ENCODE measurements at places on chromosomes 12 and 14.
A peak's percentile ranks its signal among the peaks of the same experiment; 100 is the strongest.

DNA sequence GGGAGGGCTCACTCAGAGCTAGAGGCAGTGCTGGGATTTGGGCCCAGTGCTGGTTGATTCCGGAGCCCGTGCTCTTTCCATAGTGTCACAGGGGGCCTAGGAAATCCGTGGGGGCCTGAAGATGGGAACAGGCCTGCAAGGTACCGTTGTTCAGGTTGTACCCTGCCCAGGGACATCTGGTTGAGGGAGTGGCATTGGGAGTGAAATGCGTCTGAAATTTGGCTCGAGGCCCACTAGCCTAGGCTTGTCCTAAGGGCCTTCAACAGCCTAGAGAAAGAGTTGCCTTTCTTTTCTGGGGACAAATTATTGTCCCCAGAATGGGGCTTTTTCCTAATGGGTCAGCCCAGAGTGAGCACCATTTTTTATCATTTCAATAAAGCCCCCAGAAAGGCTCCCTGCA, 26.4 kb upstream of the FAM222A start:
- no peak for DNase-seq

- DNase-seq: no peak
Measured at GRCh38 chr12:30870491-30871265, 55.9 kb upstream of the TSPAN11 start.

GRCh38 chr14:21163871-21164291, 8.0 kb upstream of the OR5AU1 start:
- peak; percentile 6 for DNase-seq

- no peak for DNase-seq
Measured at GRCh38 chr12:38110026-38110699, 206.4 kb upstream of the ALG10B start.

- no peak for DNase-seq
Measured at GRCh38 chr12:56040151-56040550, 1.6 kb upstream of the RPS26 start.

DNA sequence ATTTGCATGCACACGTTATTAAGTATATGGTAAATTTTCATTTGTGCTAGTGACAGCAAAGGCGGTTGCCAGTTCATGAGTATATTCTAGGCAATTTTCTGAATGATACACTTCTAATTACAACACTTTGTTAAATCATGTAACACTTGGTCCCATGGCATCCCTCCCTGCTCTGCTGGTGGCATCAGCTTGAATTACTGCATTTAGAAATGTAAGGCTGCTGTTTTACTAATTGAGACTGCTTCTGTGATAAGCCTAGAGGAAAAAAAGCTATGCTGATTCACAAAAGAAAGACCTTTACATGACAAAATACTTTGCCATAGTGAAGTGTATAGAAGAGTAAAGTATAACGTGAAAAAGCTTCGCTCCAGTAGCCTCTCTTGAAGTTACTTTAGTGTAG, 636.1 kb downstream of the KCNH5 start:
- no peak for DNase-seq

- peak; percentile 11 for DNase-seq
Measured at GRCh38 chr12:93784339-93785086, 107.3 kb downstream of the CRADD start.

- peak; percentile 63 for DNase-seq
Measured at GRCh38 chr14:77641534-77642341, 25.3 kb upstream of the SPTLC2 start.

DNA sequence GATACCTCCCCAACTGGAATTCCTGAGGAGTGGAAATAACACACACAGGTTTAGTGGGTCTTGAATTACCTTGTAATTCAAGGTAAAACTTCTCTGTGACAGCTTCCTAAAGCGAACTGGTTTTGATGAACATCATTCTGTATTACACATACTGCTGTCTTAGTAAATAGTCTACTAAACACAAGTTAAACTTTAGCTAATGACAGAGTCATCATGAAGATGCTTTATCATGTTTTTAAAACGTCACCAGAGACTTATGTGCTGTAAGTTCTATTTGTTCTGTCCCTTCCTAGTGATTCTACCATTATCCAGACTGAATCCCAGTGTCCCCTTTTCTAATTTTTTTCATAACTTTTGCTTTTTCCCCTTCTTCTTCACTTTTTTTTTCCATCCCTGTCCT, 11.6 kb upstream of the GXYLT1 start:
- no peak for DNase-seq

DNA sequence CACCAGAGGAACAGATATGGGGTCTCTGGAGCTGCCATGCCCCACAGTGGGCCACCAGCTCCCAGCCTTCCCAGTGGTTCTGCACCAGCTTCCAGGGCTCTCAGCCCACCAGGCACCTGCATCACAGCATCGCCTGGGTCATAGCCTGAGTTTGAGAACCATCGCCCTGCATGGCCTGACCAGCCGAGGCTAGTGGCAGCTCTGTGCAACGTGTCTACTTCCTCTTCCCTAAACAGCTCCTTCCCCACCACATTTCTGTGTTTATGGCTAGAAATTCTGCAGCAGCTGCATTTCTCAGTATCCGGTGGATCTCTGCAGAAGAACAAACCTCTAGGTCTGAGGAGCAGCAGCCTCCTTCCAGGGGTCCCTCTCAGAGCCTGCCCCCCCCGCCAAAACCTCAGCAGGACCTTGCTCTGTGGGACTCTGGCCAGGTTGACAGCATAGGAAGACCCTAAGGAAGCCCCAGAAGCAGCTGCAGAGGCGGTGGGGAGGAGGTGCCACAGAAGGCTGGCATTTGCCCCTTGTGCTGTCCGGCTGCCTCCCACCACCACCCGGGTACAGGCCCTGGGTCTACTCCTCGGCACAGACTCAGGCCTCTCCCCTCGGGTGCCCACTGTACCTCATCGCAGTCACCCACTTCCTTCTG, 47.7 kb downstream of the PSMA6 start:
- DNase-seq: no peak

GRCh38 chr12:6280053-6280469, 30.4 kb upstream of the PLEKHG6 start:
- peak; percentile 72 for DNase-seq

DNA sequence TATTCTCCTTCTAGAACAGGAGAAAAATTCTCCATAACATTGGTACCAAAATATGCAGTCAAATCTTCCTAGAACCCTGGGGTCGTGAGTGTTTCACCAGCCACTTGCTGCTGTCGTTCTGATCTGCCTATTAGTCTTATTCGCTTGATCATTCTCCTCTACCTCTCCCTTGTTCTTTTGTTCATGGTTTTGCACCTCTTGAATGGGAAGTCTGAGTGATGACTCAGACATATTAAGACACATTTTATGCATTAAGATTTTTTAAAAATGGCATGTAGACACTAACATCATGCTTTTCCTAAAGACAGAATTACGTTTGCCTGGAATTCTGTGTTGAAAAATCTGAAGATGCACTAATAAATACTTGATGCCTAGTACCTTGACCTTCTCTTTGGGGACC, 159.2 kb upstream of the LRIG3 start:
- DNase-seq: no peak

GRCh38 chr14:69281450-69282169, 21.7 kb downstream of the GALNT16 start:
- DNase-seq: no peak

GRCh38 chr12:62933220-62933601, 1.7 kb downstream of the PPM1H start:
- peak; percentile 74 for DNase-seq

- DNase-seq: no peak
Measured at GRCh38 chr14:99546234-99546879, 57.6 kb downstream of the CCDC85C start.

- no peak for DNase-seq
Measured at GRCh38 chr12:58172433-58173073, 231.2 kb downstream of the ATP23 start.

DNA sequence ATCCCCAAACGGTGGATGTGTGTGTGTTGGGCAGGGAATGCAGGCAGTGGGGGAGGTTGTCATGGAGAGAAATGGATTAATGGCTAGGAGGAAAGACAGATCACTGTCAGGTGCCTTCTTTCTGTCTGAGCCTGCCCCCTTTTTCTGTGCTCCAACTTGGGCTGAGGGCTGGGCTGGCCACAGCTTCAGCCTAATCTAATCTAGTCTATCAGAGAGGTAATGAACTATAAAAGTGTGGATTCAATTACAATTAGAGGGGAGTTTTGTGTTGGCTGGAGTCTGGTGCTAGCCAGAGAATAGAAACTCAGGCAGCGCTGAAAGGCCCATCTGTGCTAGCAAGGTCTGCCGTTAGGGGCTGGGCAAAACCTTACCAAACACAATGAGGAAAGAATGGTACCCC, 41.2 kb downstream of the NEUROD4 start:
- no peak for DNase-seq

DNA sequence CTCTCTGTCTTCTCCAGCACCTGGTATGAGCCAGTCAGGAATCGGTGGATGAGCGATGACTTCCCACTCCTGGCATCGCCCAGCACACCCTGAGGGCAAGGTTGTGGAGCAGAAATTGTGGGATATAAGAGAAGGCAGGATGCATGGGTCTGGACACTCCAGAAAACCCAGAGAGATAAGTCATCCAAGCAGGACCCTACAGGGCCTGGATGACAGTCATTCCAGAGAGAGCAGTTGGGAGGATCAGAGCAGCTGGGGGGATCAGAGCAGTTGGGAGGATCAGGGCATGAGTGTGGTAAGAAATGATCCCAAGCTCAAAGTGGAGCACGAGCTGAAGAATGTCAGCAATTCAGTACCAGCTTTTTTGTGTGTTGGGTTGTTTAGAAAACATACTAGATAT, 4.0 kb downstream of the AGAP2 start:
- no peak for DNase-seq

DNA sequence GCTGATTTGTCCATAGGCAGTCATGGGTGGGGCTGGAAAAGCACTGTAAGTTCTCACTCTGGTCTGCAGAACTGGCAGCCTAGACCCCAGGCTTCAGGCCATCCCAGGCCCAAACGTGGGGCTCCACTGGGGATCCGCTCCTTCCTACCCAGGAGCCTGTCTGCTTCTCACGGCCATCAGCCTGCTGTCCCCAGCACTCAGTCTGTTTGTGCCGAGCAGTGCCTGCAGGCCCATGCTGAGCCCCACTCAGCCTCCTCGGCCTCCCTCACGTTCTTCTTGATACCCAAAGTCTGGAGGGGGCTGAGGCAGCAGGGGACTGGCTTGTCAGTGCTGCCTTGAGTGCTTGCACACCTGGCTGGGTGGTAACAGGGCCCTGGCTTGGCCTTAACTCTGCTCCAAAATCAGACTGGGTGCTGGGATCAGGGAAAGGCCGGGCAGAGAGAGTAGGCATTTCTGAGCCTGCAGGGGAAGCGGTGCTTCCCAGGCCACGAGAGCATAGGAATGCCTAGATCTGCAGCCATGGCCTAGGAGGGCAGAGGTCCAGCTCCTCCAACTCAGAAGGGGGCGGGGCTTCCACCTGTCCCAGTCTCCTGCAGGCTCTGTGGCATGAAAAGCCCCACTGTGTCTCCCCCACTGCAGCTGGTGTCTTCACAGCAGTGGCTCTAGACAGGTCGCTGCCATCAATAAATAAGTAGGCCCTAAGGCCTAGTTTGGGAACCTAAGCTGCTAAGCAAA, 772.4 kb upstream of the FBXO33 start:
- no peak for DNase-seq

DNA sequence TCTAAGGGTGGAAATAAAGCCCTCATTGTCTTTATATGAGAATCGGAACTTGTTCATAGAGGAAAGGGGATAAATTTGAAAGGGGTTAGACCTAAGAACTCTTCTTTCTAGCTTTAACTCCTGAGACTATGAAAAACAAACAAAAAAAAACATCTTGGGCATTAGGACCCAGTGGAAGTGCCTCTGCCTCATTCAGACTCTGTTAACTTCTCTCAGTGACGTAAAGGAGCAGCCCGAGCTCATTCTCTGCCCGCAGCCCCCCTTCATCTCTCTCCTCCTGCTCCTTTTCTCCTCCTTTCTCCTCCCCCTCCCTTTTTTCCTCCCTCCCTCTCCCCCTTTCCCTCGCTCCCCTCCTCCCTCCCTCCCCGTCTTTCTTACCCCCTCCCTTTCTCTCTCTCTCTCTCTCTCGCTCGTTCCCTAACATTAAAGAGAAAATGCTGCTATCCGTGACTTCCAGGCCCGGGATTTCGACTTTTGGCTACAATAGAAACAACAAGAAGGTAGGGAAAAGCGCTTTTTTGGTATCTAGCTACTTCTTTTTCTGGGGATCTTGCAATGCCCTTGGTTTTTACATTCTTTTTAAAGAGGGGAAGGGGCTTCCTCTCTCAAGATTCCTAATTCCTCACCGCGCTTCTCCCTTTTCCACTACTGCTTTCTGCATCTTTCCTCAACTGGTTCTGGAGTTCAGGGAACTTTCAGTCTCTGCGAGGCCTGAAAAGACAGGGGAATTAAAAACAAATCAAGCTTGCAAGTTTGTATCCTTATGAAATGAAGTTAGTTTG, at the start of gene RBMS2:
RBMS2 (plus strand) TSS at position 231 of the 782 bp plus-strand sequence; CDS start at position 435, 204 bp downstream.
- DNase-seq: peak; percentile 81

DNA sequence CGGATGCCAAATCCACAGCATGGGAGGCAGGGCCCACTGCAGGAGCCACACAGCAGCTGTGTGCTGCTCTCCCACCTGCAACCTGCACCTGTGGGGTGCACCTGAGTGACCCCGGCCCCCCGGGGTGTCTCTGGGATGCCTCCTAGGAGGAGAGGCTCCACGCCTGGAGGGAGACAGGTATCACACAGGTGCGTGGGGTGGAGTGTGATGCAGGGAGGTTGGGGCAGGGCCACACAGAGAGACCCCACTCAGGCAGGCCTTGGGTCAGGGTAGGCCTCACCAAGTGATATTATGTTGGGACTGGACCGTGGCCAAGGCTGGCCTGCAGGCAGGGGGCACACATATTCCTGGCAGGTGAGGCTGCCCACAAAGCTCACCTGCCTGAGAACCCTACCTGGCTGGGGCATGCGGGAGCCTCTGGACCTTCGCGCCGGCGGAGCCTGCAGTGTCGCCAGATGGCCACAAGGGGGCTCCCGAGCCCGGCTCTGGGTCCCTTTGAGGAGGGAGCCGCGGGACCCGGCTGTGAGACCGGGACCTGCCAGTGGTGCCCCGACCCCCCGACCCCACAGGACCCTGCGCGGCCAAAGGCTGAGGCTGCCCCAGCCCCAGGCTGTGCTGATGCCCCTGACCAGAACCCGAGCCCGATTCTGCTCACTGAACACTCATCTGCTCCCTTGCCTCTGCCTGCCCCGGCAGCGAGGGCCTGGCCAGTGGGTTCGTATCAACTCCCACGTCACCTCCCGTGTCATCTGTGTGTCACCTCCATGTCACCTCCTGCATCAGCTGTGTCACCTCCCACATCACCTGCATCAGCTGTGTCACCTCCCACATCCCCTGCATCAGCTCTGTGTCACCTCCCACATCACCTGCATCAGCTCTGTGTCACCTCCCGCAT, 11.4 kb downstream of the TMEM121 start:
- peak; percentile 81 for DNase-seq

GRCh38 chr12:53045696-53046045, 4.2 kb upstream of the TNS2 start:
- DNase-seq: no peak

GRCh38 chr14:102739190-102739469, 38.1 kb upstream of the TRAF3 start:
- no peak for DNase-seq

Measured in Calu3 (cell line).